Naive thymus-derived CD4-positive, alpha-beta T cell (primary cell): ENCODE measurements at places on chromosomes 13 and 19.

DNA sequence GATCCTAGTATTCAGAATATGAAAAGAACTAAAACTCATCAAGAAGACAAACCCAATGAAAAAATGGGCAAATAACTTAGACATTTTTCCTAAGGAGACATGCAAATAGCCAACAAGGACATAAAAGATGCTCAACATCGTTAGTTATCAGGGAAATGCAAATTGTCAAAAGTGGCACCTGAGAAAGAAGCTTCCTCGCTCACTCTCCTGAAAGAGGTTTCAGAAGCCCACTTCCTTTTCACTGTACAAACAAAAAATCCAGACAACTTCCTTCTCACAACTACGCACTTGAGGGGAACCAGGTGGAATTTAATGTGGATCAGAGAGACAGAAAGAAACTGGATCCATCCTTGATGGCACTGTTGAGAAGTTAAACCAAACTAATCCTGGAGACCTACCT is 41.5 kb downstream of the KLF12 start:
- no peaks in the 10 kb centered on the region for H3K36me3 ChIP-seq
- peaks cover 48% of the 10 kb centered on the region for H3K4me1 ChIP-seq
- H3K27ac ChIP-seq, result peak overlapping the region; percentile 34
- peak; percentile 24 for DNase-seq
- no peak overlapping the region for H3K4me3 ChIP-seq
- no peaks in the 10 kb centered on the region for H3K27me3 ChIP-seq

DNA sequence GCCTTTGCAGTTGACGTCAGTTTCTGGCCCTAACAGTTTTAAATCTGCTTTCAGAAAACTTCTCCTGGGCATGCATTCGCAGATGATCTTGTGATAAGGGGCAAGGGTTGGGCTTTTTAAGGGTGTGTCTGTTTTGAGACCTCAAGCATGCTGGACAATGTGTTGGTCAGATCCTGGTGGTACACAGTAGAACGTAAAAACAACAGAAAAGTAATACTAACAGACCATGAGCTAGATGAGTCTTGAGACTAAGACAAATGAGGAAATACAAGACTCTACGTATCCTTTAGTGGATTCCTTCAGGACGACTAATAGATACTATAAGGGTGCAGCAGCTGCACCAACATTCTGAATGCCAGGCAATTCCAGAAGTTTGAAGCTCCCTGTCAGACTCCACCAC is 237.6 kb downstream of the DNAJC15 start:
- H3K4me1 ChIP-seq, result no peaks in the 10 kb centered on the region
- no peak for DNase-seq
- H3K27me3 ChIP-seq, result no peaks in the 10 kb centered on the region
- no peaks in the 10 kb centered on the region for H3K36me3 ChIP-seq
- H3K4me3 ChIP-seq, result no peak overlapping the region
- H3K27ac ChIP-seq, result no peak overlapping the region

DNA sequence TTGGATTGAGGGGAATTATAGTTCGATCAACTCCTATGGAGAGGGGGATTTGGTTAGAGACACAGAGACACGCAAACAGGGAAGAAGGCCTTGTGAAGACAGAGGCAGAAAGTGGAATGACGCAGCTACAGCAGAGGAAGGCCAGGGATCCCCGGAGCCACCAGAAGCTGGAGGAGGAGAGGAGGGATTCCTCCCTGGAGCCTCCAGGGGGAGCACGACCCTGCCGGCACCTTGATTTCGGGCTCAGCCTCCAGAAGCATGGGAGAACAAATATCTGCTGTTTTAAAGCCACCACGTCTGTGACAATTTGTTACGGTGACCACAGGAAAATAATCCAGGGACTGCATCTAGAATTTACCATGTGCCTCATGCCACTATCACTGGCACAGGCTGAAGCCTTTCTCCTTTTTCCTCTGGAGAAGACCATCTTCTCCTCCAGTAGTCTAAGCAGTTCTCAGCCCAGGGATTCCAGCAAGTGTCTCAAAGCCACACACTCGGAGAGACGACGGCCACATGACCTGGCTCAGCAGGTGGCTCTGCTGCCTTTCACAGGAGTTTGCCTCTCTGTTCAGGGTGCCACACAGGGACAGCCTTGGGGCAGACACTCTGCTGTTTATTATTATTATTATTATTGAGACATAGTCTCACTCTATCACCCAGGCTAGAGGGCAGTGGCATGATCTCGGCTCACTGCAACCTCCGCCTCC is 39.9 kb upstream of the CCNE1 start:
- peak; percentile 31 for DNase-seq
- H3K4me1 ChIP-seq, result no peaks in the 10 kb centered on the region
- H3K4me3 ChIP-seq, result no peak overlapping the region

DNA sequence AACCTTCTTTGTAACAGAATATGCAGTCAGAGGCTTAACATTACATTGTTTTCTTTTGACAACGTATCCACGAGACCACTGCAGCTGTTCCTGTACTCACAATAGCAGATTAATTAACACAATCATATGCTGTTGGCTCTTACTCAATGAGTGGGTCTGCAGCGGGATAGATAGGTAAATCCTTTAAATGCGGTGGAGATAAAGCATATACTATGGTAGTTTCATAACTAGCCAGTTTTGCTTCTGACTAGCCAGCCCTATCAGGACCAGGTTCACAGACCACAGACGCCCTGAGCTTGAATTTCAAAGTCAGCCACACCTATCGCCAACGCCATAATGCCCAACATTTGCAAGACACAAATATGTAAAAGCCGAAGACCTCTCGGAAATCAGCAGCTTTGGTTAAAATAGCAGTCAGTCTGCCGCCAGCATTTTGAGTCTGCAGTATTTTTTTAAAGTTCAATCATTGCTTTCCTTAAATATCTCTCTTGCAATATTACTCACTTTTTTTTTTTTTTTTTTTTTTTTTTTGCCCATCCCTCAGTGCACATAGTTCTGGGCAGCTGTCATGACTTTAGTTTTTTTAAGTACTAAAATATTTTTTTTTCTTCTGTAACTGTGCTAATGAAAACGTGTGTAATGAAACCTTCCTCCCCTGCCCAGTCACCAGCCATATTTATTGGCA is 120.5 kb downstream of the ZNF536 start:
- no peak overlapping the region for H3K27ac ChIP-seq
- no peak for DNase-seq
- no peaks in the 10 kb centered on the region for H3K27me3 ChIP-seq
- no peak overlapping the region for H3K4me3 ChIP-seq
- H3K4me1 ChIP-seq, result no peaks in the 10 kb centered on the region

- DNase-seq, result no peak
- H3K36me3 ChIP-seq, result no peaks in the 10 kb centered on the region
- peaks cover 64% of the 10 kb centered on the region for H3K4me1 ChIP-seq
- H3K4me3 ChIP-seq, result no peak overlapping the region
- no peak overlapping the region for H3K27ac ChIP-seq
Measured at GRCh38 chr13:40570930-40571329, 95.5 kb downstream of the FOXO1 start.

DNA sequence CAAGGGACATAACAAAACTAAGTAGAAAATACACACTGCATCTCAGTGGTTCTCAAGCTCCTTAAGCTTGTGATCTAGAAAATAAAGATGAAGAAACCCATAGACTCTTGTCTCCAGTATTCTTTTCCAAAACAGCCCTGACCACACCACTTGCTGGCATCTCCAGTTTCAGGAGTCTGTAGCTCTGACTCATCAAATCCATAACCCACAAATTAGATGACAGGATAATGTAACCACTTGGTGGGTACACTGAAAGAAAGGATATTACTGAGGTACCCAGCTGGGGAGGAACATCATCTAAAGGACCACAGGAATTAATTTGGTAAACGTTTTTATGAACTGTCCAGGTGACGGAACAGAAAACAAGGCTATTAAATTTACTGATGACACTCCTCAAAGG is 214.7 kb downstream of the VWA8 start:
- no peak overlapping the region for H3K27ac ChIP-seq
- H3K36me3 ChIP-seq, result no peaks in the 10 kb centered on the region
- no peak overlapping the region for H3K4me3 ChIP-seq
- H3K27me3 ChIP-seq, result no peaks in the 10 kb centered on the region

GRCh38 chr13:38819053-38819452 is 132.2 kb downstream of the FREM2 start:
- H3K27ac ChIP-seq, result no peak overlapping the region
- DNase-seq, result no peak
- no peak overlapping the region for H3K4me3 ChIP-seq
- H3K4me1 ChIP-seq, result no peaks in the 10 kb centered on the region
- no peaks in the 10 kb centered on the region for H3K36me3 ChIP-seq
- H3K27me3 ChIP-seq, result no peaks in the 10 kb centered on the region

- no peak for DNase-seq
- no peak overlapping the region for H3K27ac ChIP-seq
- no peak overlapping the region for H3K4me3 ChIP-seq
Measured at GRCh38 chr13:49652355-49653305, 24.3 kb downstream of the ARL11 start.

GRCh38 chr13:72473321-72473720 is 254.1 kb downstream of the MZT1 start:
- no peak for DNase-seq
- no peaks in the 10 kb centered on the region for H3K4me1 ChIP-seq
- H3K27ac ChIP-seq, result no peak overlapping the region
- no peaks in the 10 kb centered on the region for H3K27me3 ChIP-seq
- H3K36me3 ChIP-seq, result no peaks in the 10 kb centered on the region

DNA sequence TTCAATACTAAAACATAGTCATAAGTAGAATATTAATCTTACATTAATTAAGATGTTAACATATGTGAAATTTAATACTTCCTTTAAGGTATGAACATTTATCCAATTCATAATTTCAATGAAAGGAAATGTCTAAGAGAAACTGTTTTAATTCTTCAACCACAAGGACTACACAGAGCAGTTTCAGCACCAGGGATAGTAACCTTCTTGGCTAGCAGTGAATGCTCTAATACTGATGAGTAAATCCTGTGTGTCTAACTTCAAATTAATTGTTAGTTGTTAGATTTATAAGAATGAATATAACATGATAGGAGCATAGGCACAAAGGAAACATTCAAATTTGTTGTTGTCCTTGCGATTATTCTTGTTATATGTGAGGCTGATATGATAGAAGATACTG is 15.6 kb upstream of the NBEA start:
- H3K27ac ChIP-seq, result no peak overlapping the region
- no peaks in the 10 kb centered on the region for H3K27me3 ChIP-seq
- H3K4me3 ChIP-seq, result no peak overlapping the region
- no peak for DNase-seq
- H3K4me1 ChIP-seq, result no peaks in the 10 kb centered on the region

DNA sequence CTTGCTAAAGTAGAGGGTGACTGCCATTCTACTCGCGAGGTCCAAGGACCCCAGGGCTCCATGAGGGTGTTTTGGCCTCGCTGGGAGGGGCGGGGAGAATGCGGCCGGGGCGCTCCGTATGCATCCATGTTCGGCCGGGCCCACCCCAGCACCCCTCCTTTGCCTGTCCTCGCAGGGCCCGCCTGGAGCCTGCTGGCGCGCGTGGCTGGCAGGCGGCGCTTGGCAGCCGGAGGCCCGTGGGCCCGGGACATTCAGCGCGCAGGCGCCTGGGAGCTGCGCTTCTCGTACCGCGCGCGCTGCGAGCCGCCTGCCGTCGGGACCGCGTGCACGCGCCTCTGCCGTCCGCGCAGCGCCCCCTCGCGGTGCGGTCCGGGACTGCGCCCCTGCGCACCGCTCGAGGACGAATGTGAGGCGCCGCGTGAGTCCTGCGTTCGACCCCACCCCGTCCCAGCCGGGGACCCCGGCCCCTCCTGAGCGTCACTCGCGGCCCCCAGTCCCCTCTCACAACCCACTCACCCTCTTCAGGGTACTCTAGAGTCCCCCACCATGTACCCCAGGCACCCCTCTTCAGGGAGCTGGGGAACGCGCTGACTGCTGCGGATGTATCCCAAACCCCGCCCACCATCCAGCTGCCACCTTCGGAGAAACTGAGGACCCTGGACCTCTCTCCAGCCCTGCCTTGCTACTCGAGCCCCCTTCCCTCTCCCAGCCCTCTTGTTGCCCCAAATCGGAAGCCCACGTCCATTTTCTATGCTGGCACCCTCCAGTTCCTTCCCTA is 4.1 kb downstream of the DLL3 start:
- no peak overlapping the region for H3K27ac ChIP-seq
- H3K4me1 ChIP-seq, result peaks cover 21% of the 10 kb centered on the region
- H3K27me3 ChIP-seq, result peaks cover 12% of the 10 kb centered on the region
- H3K4me3 ChIP-seq, result no peak overlapping the region
- H3K36me3 ChIP-seq, result no peaks in the 10 kb centered on the region

DNA sequence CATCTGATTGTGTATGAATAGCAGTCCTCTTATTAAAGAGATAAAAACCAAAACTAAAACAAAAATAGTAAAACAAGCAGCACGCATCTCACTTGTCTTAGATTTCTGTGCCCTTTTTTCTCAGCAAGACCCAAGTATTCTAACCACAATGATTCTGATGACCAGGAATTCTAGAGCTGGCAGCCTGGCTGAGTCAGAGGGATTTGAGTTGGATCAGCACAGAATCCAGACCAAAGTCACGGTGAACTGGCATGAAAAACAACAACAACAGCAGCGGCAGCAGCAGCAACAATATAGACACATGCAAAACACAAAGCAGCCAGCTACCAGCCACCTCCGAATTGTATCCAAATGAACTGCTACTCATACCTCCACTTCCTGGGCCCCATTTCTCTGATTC is 360.5 kb downstream of the KCNRG start:
- no peak for DNase-seq
- no peaks in the 10 kb centered on the region for H3K4me1 ChIP-seq
- H3K36me3 ChIP-seq, result no peaks in the 10 kb centered on the region
- no peak overlapping the region for H3K27ac ChIP-seq
- no peak overlapping the region for H3K4me3 ChIP-seq

DNA sequence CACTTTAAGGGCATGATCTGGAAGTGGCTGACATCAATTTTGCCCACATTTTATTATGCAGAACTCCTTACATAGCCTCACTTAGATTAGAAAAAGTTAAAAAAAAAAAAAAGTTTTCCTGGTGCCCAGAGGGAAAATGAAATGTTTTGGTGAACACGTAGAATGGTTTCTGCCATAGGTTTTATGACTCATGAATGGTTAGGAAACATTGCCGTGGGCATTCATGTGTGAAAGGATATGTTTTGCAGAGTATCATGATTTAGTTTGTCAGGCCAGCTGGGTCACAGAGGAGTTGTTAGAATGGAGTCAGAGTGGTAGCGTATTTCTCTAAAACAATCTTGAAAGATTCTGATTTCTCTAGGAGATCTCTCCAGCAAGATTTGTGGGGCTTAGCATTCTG is 133.8 kb downstream of the MRPL57 start:
- no peaks in the 10 kb centered on the region for H3K27me3 ChIP-seq
- no peaks in the 10 kb centered on the region for H3K4me1 ChIP-seq
- no peak overlapping the region for H3K27ac ChIP-seq
- no peaks in the 10 kb centered on the region for H3K36me3 ChIP-seq
- DNase-seq, result no peak

GRCh38 chr13:71515744-71516038 is 351.3 kb downstream of the DACH1 start:
- H3K27me3 ChIP-seq, result no peaks in the 10 kb centered on the region
- no peak overlapping the region for H3K4me3 ChIP-seq
- H3K4me1 ChIP-seq, result no peaks in the 10 kb centered on the region
